ENCODE measurements at places on chromosomes 3 and 15.

- DNase-seq: no peak
These were observed 127.9 kb downstream of the CD47 start for GRCh38 chr3:107962946-107963345.

- no peak for DNase-seq
These were observed 48.9 kb upstream of the ZDHHC23 start for GRCh38 chr3:113898892-113899291.

GRCh38 chr3:118204052-118204656, 830.5 kb downstream of the IGSF11 start:
- no peak for DNase-seq

DNA sequence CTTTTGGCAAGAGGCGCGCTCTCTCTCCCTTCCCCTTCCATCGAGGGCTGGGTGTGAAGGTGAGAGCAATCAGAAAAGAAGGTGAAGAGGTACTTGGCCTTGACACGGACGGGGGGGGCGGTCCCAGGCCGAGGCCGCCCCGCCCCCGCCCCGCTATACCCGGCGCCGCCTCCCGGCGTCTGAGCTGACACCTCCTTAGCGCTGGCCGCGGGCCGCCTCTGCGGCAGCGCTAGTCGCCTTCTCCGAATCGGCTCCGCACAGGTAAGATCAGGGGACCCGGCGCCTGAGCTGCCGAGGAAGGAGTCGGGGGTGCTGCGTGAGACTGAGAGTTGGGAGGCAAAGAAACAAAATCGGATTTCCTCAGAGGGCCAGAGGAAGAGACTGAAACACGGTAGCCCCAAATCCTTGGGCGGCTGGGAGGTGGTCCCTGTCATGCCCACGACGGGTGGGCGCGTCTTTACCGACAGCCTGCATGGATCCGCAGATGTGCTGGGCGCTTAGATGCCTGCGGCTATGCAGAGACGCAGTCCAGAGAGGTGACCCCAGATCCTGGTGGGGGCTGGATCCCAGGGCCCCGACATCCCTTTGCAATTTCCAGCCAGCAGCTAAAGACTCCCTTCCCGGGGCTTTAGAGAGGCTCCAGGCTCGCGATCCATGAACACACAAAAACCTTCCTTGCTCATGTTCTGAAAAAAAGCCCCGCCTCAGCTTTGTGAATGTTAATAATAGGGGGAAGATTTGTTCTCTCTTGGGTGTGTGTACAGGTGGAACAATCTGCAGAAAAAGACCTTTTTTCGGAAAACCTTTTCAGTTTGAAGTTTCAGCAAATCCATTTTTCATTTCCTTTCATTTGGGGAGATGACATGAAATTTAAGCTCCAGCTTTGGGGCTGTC, at the start of gene ENTPD3:
TSS of gene ENTPD3 (plus strand) at position 184 of the 894 bp plus-strand sequence. CDS start 874 bp downstream, outside the sequence.
- no peak for DNase-seq

- DNase-seq: peak; percentile 75
These were observed 885 bp downstream of the CDV3 start for GRCh38 chr3:133574260-133574881.
